ENCODE measurements at places on chromosomes 5 and 9.
A peak's percentile ranks its signal among the peaks of the same experiment; 100 is the strongest.

- DNase-seq, result no peak
Measured at GRCh38 chr9:100466171-100466828, 6.6 kb upstream of the TMEFF1 start.

DNA sequence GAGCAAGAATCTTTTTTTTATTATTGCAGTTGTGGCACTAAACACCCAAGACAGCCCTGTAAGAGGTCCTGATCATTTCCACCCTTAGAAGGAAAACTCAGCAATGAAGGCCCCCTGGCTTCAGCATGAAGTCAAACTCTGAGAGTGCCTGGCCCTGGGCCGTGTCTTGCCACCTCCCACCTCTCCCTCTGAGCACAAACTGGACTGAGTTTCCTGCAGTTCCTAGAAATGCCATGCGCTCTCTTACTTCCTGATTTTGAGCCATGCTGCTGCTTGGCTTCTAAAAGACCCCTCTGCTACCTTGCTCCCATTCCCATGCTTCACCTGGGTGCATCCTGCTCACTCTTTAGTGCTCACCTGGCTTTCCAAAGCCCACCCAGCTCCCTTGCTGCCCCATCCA lies 140.4 kb upstream of the KLF9 start:
- no peak for DNase-seq

DNA sequence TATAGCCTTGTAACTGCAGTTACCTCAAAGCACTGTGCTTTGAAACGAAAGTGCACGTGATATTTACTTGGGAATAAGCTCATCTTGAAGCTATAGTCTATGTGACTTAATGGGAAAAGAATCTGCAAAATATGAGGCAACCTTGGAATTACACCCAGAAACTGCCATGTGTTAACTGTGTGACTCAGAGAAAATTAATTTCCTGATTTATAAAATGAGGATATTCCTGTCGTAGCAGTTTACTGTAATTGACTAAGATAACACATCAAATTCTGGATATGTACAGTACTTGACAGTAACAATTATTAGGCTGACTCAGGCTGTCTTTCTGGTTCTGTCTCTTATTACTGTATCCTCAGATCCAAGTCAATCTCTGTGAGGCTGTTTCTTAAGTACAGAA lies 1079.9 kb upstream of the ACO1 start:
- peak; percentile 3 for DNase-seq

- DNase-seq, result no peak
Measured at GRCh38 chr9:112550531-112550930, 63.9 kb downstream of the KIAA1958 start.

GRCh38 chr5:133205204-133205603 lies 153.4 kb downstream of the HSPA4 start:
- no peak for DNase-seq

GRCh38 chr5:92927291-92927778 lies 653.7 kb downstream of the NR2F1-AS1 start:
- DNase-seq, result no peak

- DNase-seq, result peak; percentile 72
Measured at GRCh38 chr9:113261917-113262671, 13.3 kb downstream of the CDC26 start.

DNA sequence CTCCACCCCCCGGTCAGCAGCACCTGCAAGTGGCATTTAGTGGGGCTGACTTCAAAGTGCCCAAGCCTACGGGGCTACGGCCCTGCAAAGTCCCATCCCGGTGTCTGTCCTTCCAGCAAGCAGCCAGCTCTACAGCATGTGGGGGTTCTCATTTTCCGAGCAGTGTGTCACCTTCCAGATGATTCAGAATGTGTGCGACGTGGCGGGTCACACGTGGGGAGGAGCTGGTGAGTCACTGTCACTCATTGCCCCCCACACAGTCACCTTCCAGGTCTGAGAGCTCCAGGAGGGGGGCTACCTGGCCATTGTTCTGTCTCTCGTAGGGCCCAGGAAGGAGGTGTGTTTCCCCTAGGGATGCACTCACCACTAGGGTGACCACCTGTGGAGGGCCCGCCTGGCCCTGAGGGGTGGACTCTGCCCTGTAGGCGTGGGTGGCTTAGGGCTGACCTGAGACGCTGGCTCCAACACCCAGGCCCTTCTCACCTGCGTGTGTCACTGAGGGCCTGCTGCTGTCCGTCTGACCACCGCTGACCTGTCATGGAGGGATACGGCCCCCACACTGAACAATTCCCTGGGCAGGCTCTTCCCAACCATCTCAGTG lies 70.2 kb downstream of the SEMA4D start:
- no peak for DNase-seq
